ENCODE measurements at places on chromosomes 11 and 22.

DNA sequence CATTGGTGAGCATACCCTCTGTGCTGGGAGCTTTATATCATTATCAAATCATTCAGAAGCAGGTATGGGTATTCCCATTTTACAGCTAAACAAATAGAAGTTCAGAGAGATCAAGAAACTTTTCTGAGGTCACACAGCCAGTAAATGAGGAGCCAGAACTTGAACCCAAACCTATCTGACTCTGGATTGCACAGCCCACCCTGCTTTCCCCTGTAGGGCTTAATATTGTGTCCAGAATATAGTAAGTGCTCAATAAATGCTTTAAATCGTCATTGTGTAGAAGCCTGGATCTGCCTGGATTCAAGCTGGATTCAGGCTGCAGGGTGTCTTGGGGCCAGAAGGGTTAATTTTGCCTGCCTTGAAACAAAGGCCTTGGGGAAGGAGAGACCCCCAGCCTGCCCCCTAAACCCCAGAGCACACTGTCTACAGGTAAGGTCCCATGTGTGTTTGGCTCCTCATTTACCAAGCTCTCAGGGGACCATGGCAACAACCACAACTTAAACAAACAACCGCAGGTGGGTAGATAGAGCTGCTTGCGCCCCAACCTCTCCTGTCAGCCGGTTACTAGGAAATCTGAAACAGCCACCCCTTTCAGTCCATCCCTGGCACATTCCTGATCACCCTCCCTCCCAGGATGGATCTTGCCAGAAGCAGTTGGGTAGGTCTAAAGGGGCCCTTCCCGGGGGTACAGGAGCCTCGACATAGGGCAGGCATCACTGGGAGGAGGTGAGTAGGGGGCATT lies 3.0 kb upstream of the SEC14L3 start:
- DNase-seq: no peak

GRCh38 chr11:9385327-9385899 lies 961 bp downstream of the IPO7 start:
- DNase-seq: no peak

DNA sequence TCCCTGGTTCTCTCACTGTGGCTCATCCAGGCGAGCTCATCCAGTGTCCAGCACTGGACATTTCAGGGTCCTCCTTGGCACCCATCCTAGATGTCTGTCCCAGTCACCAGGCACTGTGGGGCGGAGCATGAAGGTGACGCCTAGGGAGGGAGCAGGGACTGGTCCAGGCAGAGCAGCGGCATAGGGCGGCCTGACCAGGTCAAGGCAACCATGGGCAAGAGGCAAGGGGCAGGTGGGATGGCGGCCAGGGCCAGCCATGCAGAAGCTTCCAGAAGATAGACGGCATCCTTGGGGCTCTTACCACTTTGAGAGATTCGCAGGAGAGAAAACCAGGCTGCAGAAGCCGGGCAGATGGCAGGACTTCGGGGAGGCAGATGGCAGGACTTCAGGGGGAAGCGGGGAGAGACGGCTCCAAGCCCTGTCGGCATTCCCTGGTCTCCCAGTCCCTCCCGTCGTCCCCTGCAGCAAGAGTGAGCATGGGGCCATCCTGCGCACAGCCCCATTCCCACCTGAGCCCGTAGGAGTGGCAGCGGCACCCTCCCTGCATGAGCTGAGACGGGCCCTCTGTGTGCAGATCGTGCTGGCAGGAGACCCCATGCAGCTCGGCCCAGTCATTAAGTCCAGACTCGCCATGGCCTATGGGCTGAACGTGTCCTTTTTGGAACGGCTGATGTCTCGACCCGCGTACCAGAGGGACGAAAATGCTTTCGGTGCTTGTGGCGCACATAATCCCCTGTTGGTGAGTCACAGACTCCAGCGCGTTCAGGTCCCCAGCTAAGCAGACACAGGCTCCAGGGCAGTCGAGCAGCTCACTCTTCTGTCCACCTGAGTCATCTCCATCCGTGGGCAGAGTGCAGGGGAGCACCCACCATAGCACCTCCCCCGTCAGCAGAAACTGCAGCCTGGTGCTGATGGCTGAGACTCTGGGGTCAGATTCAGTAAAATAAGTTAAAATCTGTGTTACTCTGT lies 20.1 kb upstream of the PANX2 start:
- no peak for DNase-seq

DNA sequence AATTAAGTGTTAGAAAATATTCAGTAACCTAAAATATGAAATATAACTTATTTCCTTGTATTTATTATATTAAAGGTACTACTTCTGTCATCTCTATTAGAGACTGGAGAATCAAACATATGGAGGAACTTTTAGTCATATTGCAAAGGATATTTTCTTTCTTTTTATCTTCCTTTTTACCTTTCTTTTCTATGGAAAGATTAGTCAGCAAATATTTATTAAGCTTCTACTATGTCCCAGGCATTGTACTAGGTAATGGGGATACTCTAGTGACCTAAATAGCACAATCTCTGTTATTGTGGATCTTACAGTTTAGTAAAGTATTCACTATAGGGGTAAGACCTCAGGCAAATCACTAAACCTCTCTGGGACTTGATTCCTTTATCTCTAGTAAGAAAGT lies 18.3 kb downstream of the SIK2 start:
- DNase-seq: no peak

All from neural progenitor cell (in vitro differentiated cells).